ENCODE measurements at places on chromosomes 1 and 21.
A peak's percentile ranks its signal among the peaks of the same experiment; 100 is the strongest.

- no peak for DNase-seq
These were observed 9.3 kb downstream of the RGS1 start for GRCh38 chr1:192584866-192585265.

DNA sequence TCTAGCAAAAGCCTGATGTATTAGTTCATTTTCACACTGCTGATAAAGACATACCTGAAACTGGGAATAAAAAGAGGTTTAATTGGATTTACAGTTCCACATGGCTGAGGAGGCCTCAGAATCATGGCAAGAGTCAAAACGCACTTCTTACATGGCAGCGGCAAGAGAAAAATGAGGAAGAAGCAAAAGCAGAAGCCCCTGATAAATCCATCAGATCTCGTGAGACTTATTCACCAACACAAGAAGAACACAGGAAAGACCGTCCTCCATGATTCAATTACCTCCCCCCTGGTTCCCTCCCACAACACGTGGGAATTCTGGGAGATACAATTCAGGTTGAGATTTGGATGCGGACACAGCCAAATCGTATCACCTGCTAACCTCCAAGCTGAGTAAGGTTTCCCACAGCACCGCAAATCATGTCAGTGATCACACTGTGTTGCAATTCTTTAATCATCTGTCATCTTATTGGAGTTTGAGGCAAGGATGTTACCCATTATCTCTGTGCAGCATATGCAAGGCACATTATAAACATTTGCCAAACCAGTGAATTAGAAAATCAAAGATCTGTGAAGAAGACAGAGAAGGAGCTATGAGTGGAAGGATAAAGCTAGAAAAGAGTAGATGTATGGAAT lies 128.5 kb downstream of the ZNF281 start:
- no peak for DNase-seq

DNA sequence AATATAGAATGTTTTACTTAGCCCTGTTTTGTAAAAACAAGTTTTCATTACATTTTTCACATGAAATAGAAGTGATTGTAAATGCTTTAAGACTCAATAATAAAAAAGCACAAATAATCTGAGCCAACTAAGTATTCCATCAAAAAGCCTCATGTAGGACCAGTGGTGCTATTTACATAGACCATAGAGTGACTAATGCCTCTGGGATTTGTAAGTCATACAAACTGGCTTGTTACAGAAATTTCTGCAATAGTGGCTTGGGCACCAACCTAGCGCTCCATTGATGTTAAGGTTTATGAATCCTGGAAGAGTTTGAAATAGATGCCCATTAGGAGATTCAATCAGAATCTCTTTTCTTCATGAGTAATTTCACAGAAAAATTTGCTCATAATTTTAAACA lies 31.9 kb downstream of the ZMYM1 start:
- no peak for DNase-seq

GRCh38 chr21:42584296-42584641 lies 69.2 kb upstream of the PDE9A start:
- DNase-seq: no peak

DNA sequence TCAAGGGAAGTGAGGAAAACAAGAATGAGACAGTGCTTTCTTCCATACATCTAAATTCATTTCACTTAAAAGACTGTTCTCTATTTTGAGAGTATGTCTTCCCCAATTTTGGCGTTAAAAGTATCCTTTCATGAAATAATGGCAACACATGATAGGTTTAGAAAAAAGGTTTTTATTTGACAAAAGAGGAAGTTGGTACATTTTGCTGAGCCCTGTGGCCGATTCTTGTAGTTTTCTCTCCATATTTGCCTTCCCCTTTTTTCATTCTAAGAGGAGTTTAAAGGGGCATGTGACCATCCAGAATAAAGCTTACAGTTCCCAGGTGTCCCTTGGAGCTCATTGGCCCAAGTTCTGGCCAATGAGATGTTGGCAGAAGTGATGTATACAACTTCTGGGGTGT lies 140.4 kb upstream of the KCNE2 start:
- no peak for DNase-seq

- no peak for DNase-seq
These were observed 60.0 kb upstream of the C1orf105 start for GRCh38 chr1:172360511-172360910.

GRCh38 chr1:22936681-22937080 lies 36.0 kb downstream of the LACTBL1 start:
- DNase-seq: no peak

- DNase-seq: peak; percentile 31
These were observed 6.6 kb upstream of the RNU1-2 start for GRCh38 chr1:16888860-16889816.

GRCh38 chr1:32448773-32449456 lies 16.0 kb upstream of the ZBTB8B start:
- no peak for DNase-seq

- no peak for DNase-seq
These were observed 33.7 kb upstream of the FOXO6 start for GRCh38 chr1:41327383-41327999.

- no peak for DNase-seq
These were observed 13.8 kb downstream of the ADORA3 start for GRCh38 chr1:111489604-111490003.

GRCh38 chr1:163928651-163929050 lies 606.9 kb downstream of the NUF2 start:
- no peak for DNase-seq

DNA sequence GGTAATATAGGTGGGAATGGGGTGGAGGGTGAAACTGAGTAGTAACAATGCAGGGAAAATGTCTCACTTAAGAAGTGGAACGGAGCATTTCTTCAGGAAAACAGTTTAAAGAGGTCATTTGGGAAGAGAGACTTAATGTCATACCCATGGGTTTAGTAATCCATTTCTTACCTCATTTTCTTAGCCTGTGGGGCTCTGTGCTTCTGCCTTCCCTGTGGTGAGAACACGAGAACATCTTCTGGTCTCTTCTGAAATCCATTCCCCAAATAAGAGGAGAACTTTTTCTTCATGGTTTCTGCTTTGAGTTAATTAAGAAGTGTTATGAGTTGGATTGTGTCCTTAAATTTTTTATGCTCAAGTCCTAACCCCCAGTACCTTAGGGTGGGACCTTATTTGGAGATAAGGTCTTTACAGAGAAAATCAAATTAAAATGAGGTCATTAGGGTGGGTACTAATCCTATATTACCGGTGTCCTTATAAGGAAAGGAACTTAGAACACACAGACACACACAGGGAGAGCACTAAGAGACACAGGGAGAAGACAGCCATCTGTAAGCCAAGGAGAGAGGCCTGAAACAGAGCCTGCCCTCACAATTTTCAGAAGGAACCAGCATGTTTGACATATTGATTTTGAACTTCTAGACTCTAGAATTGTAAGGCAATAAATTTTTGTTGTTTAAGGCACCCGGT lies 5.4 kb downstream of the CCDC190 start:
- DNase-seq: no peak

DNA sequence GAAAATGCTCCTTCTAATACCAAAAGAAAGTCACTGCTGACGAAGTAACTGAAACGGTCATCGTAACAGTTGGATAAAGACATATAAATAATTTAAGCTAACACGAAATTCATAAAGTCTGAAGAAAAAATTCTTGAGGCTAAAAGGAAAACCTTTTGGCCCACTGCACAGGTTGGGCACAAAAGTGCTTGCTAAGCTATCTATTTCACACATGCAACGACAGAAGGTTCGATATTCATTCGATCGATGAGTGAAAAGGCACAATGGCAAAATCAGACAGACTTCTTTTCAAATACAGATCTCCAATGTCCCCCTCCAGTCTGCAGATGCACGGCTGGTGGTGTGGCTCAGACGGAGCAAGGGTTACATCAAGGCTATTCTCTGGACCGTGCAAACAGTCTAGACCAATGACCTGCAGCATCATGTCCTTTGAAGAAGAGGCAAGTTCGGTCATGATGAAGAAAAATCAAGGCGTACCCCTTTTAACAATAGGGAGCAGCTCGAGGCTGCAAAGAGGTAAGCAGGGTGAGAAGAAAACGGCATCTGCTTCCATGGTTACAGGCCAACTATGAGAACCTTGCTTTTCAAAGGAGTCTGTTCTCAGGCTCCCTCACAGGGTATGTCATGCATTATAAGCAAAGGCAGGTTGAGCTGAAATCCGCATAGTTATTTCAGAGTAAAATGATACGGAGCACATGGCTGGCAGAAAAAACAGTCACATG lies 579.6 kb downstream of the USP25 start:
- no peak for DNase-seq

DNA sequence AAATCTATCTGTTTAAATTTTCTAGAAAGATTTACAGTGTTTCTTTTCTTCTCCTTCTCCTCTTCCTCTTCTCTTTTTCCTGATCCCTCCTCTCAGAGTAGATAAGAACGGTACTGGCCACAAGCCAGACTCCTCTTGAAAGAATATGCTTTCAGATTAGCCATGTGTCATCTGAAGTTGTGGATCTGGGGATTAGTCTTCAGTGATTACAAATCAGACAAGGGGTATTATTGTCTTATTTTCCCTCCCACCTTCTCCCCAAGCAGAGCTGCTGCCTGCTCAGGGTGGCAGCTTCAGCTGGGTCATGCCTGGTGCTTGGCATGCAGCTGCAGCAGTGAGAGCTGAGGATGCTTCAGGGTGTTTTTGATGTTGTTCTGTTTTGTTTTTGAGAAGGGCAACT lies 42.7 kb downstream of the SGIP1 start:
- no peak for DNase-seq

GRCh38 chr1:225711236-225711937 lies 58.5 kb upstream of the ENAH start:
- no peak for DNase-seq

GRCh38 chr1:22487781-22488180 lies 36.1 kb downstream of the ZBTB40 start:
- no peak for DNase-seq

DNA sequence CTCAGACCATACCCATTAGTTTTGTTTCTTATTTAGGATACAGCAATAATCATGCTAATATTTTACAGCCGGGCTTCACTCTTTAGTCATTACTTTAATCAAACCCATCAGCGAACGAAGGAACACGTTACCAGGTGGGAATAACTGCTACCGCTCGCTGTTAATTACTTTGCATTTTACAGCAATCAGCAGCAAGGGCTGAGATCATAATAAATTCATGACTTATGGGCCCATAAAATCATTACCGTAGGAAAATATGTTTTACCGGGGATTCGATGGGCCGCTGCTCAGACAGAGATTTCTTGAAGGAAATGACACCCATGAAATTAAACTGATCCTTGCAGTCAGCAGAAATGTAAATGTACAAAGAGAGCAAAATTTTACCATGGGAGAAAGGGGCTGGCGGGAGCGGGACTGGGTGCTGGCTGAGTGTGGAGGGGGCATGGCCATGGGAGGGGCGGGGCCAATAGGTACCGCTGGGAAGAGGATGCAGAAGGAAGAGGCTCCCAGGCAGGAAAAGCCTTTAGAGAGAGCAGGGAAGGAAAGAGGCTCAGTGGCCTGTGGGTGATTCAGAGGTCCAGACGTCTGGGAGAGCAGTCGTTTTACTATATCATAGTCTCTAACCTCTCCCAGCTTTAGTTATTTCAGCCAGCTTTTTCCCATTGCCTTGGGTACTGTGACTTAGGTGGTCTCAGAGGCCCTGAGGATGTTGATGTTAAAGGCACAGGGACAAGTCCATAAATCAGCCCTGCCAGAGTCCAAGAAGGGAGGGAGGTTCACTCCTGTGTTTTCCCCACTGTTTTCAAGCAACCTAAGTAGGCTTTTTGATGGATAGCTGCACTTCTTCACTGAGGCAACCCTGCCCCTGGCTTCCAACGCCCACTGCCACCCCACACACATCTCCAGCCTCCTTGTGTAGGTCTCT lies 258.9 kb downstream of the SEC16B start:
- DNase-seq: no peak

- no peak for DNase-seq
These were observed 17.3 kb upstream of the COA6 start for GRCh38 chr1:234355782-234356510.

DNA sequence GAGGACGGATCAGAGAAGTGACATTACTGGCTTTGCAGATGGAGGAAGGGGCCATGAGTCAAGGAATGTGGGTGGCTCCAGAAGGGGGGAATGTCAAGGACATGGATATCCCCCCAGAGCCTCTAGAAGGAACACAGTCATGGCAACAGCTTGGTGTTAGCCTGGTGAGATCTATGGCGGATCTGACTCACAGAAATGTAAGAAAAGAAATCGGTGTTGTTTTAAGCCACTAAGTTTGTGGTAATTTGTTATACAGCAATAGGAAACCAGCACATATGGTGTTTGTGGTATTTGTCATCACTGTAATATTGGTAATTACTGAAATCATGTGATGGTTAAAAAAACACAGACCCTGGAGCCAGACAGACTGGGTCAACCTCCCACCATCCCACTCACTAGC lies 236.2 kb downstream of the SETD4 start:
- no peak for DNase-seq

- DNase-seq: no peak
These were observed 130.3 kb downstream of the CASZ1 start for GRCh38 chr1:10665930-10666850.

DNA sequence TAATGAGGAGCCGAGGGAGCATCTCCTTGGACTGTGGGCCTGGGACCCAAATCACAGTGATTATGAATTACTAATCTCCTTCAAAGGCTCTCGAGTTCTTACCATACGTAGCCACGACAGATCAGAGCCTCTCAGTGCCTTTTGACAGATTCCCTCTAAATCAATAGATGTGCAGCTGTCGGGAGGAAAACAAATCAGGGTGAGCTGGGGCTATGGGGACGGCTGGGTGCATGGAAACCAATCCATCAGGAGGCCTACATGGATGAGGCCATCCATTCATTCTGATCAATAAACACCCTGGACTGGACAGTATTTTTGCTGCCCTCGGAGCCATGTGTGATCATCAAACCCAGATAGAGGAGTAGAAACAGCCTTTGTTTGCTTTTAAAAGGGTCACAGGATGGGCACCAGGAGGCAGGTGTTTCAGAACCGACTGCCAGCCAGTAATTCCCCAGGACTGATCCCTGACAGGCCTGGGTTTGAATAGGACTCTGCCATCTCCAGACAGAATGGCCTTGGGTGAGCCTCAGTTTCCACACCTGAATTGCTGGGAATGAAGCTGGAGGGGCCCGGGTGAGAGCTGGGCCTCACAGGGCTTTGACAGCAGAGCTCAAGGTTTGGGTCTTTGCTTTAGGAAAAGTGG lies 532.8 kb downstream of the MATN1 start:
- no peak for DNase-seq

GRCh38 chr1:11543392-11543791 lies 64.4 kb downstream of the DISP3 start:
- no peak for DNase-seq

All from GM06990 (cell line).